ENCODE measurements at places on chromosomes 1 and 21.
A peak's percentile ranks its signal among the peaks of the same experiment; 100 is the strongest.

DNA sequence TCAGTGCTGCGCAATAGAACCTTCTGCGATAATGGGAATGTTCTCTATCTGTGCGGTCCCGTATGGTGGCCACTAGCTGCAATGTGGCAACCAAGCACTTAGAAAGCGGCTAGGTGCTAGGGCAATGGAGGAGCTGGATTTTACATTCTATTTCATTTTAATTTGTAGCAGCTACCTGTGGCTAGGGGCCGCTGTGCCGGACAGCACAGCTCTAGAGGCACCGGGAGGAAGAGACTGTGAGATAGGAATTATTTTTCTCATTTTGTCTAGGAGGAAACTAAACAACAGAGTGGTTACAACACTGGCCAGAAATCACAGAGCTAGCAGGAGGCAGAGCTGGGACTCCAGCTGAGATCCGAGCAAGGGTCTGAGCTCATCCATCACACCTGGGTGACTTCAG is 130.6 kb upstream of the CD34 start:
- DNase-seq = no peak

DNA sequence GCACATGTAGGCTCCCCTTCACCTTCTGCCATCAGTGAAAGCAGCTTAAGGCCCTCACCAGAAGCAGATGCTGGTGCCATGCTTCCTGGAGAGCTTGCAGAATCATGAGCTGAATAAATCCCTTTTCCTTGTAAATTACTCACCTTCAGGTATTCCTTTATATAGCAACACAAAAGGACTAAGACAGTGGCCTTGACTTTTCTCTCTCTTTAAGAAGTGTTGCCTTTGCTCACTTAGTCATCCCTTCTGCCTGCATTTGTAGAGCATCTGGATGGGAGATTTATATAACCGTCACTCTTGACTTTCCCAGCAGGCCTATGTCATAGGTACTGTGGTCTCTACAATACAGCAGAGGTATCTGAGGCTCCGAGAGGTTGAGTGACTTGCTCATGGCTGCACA is 3.7 kb downstream of the PCSK9 start:
- no peak for DNase-seq

DNA sequence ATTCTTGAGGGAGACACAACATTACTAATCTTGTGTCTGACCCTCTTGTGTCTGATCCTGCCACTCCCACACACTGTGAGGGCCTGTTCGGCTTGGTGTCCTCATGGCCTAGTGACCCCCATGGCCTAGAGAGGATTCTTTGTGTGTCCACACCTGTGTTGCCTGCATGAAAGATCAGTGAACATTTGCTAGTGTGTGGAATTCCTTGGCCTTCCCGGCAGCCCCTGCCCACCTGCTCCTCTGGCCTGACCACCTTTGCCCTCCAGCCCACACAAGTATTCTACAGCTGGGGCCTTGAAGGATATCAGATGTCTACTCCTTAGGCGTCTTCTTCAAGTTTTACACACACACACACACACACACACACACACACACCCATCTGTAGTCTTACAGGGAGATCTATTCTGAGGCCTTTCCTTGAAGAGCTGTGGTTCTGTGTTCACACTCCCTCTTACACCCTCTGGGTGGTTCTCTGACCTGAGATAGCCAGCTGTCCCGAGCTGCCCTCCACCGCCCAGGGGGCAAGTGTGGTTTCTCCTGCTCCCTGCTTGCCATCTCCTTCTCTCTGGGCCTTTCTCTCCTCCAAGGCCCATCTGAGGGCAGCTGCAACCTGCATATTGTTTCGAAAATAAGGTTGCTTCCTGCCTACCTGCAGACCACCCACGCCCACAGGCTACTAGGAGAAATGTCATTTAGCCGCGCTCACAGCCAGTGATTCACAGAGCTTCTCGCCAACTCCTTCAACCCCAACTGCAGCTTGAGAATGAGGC is 45.4 kb downstream of the CD247 start:
- DNase-seq = no peak

DNA sequence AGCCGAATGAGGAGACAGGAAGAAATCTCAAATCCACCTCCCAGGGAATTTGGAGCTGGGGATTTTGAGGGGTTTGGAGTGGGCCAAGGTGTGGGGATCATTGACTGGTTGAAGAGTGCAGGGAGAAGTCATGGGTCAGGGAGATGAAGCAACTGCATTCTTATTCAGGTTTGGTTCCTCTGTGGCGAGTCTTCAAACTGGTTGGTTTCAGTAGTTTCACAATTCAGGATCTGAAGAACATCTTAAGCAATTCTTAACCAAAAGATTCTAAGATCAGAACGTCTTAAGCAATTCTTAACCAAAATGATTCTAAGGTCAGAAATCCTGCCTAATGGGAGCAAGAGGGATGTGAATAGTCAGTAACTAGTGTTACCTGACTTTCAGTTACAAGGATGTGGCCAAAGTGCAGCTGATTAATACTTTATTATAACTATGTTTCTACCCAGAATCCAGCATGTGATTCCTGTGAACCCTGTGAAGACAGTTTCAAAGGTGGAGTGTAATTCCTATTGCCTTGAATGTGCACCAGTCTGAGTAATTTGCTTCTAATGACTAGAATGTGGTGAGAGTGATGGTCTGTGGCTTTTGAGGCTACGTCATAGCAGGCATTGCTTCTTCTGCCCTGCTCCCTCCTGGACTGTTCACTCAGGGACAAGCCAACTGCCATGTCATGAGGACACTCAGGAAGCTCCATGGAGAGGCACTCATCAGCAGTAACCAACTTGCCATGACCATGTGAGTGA is 61.2 kb downstream of the OLFML3 start:
- no peak for DNase-seq

DNA sequence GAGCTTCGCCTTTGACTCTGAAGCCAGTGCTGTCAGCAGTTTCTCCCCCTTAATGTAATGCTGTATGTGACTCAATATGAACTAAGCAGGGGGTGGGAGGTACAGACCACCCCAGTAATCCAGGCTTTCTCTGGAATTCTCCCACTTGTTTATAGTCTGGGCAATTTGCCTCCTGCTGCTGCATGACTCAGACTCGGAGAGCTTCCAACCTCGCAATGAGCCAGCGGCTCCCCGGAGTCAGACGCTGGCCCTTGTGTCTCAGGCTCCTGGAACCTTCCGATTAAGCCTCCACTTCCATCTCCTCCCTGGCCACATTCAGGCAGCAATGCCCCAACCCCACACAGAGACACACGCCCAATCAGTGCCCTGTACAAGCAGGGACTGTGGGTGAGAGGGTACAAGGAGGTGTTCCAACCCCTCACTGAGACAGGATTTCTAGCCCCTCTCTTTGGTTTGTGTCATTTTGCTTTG is 471.7 kb upstream of the VAMP3 start:
- DNase-seq = peak; percentile 78

DNA sequence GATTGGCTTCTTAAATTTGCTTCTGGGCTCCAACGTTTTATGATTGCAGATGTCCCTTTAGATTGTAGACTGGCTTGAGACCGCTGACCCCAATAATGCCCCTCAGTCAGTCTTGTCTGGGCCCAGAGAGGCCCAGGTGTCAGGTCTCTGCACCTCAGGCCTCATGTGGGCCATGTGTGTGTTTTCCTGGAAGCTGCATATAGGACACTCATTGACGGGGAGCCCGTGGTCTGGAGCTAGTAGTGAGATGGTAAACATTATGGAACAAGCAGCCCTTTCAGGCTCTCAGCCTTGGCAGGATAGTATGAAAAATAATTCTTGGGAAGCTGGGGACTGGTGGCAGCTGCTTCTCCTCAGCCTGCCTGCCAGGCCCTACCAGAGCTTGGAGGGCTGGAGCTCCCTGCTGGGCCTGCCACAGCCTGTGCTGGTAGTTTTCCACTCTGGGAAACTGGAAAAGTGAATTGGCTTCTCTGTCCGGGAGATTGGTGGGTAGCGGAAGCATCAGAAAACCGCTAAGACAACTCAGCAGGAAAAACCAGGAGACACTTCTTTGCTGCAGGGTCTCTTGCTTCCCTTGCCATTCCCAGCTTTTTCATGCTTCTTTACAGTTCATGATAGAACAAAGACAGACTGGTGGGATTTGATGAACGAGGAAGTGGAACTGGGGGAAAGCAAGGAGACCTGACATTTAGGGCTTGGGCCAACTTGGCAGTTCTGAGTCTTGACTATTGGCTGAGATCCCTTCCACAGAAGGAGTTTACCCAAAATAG is 57.8 kb upstream of the HSD17B7 start:
- no peak for DNase-seq

GRCh38 chr1:208455821-208456220 is 211.6 kb upstream of the PLXNA2 start:
- DNase-seq = peak; percentile 80

GRCh38 chr1:42756956-42757891 is 9.6 kb downstream of the P3H1 start:
- DNase-seq = peak; percentile 76

DNA sequence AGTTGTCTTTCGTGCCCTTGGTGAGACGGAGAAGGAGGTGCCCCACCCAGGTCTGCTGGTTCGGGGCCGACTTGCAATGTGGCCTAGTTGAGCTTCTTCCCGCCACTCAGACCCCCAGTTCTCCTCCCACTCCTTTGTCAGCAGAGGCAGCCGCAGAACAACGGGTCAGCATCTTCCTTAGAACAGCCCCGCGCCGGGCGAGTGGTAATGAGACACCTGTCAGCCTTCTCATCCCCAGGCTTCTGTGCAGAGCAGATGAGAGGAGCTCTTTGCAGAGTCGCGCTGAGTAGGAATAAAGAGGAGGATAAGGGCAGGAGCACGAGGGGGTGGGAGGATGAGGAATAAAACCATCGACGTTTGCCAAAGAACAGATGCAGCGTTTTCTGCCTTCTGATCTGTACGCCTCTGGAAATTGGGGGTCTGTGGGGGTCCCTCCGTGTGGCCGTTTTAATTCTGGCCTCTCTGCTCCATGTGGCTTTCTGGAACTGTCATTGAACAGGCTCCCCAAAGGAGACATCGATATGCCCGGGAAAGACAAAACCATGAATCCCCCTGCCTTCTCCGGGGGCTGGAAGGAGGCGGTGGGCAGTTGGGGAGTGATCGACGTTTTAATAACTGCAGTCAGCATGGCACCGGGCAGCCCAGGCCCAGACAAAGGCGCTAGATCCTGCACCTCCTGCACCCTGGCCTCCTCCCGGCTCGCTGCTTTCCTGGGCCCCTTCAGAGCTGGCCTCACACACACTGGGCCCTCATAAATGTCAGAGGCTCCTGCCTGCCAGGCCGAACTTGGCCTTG is 27.5 kb upstream of the IGSF21 start:
- DNase-seq = no peak

DNA sequence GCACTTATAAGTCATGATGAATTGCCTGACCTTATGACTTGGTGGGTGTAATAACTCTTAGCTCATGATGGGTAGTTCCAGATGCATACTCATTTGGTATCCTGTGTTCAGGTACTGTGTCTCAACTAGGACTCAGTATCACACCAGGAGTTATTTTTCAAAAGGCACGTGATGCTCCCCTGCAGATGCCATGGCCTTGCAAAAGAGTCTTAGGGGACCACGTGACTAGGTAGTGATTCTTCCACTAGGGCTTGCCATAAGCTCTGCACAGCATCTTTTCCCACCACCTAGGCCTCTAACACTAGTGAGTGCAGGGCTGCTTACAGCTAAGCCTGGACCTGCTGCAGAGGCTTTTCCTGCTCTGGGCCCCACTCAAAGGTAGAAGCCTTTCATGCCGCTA is 3.9 kb upstream of the FCAMR start:
- DNase-seq = no peak

GRCh38 chr1:156667610-156667967 is 9.6 kb downstream of the NES start:
- no peak for DNase-seq

GRCh38 chr1:57013522-57013921 is 47.7 kb upstream of the C8B start:
- DNase-seq = no peak

DNA sequence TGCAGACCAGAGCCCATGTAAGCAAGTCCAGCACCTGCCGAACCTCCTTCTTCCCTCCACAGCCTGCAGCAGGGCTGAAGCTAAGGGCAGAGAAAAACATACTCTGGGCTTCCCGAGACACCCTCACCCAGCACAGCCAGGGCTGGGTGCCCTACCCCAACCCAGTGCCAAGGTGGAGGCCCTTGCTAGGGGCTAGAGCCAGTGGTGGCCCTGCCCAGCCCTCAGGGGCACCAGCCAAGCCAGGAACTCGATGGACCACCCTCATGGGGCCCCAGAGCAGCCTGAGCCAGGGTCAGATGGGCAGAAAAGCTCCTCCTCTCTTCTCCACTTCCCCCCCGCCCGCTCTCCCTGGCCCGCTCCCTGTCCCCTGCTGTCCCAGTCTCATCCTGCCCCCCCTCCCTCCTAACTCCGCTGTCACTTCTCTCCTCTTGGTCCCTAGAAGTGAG is 15.9 kb downstream of the TNFRSF25 start:
- no peak for DNase-seq

GRCh38 chr1:173400387-173400995 is 76.6 kb upstream of the PRDX6 start:
- DNase-seq = no peak

GRCh38 chr1:172724765-172725613 is 66.1 kb downstream of the FASLG start:
- DNase-seq = no peak

DNA sequence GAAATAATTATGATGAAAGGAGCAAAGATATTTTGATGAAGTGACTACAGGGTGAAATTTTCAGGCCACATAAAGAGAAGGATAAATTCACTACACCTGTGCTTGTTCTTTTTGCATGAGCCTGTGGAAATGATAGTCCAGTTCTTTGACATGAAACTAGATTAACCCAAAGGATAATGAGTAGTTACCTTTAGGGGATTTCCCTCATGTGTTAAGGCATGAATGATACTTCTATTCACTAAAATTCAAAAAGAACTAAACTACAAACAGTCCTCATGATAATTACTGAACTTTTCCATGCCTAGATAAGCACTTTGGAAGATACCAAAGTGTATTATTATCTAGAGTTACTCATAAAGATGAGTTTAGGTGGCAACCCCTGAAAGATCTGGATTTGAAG is 244.3 kb downstream of the PTPRC start:
- DNase-seq = peak; percentile 27

DNA sequence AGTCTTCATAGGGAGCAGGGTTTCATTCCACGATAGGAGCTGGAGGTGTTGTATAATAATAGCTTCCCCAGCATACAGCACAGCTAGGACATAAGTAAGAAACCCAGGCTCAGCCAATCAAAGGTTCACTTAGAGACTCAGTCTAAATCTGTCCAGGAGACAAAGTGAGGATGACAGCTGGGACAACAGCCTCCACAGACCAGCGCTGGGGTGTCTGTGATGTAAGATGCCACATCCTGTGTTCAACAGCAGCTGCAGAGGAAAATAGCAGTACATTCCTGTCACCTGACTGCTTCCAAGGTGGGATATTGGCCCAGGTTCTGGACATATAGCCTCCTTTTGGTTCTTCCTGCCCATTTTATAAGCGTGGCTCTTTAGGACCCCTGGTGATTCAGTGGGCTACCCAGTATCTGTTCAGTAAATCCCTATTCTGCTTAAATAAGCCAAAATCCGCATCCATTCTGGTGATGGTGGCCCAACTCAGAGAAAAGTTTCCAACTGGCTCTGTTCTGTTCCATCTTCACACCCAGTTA is 176.8 kb upstream of the SYT6 start:
- no peak for DNase-seq

GRCh38 chr1:18931730-18932129 is 24.7 kb downstream of the IFFO2 start:
- peak; percentile 15 for DNase-seq

GRCh38 chr1:228408869-228409805 is 2.5 kb upstream of the TRIM11 start:
- DNase-seq = no peak

- DNase-seq = peak; percentile 55
Measured at GRCh38 chr1:215083383-215083961, 935 bp downstream of the KCNK2 start.

- DNase-seq = peak; percentile 31
Measured at GRCh38 chr1:17117451-17118265, 1.6 kb downstream of the PADI2 start.
